ENCODE measurements at places on chromosomes 6 and 20.

DNA sequence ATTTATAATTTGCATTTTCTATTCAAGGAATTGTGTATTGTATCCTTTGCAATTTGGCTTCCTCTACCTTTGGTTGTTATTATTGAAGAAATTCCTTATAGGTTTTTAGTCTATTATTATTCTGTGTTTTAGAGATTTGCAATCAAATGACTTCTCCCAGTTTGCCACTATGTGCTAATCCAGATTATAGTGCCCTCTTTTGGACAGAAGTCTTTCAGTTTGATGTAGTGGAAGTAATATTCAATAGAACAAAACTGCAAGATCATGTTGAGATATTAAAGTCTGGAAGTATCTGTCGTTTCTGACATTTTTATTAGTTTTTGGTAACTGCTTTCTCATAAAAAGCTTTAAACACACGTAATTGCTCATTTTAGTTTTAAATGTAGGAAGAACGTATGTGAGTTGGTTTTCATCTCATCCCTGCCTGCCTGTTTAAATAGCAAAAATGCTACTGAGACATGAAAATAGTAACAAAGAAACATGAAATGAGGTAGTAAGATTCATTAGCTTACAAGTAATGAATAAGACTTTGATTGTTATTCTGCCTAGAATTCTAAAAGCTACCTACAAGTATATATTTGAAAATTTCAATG, 72.8 kb downstream of the RTN4IP1 start:
- no peak for DNase-seq

- DNase-seq: no peak
Measured at GRCh38 chr6:69098910-69099309, 463.8 kb downstream of the ADGRB3 start.

GRCh38 chr6:54286141-54286540, 22.1 kb upstream of the TINAG start:
- DNase-seq: no peak

DNA sequence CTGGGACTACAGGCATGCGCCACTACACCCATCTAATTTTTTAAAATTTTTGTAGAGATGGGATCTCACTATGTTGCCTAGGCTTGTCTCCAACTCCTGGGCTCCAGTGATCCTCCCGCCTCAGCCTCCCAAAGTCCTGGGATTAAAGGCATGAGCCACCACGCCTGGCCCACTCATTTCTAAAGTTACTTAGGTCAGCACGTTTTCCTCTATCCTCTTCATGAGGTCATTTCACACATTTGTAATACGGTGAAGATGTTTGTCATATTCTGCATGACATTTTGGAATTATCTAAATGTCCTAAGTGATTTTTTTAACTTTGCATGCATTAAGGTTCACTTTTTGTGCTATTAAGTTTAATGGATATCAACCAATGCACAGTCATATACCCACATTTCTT, 11.9 kb upstream of the SOX12 start:
- no peak for DNase-seq

- no peak for DNase-seq
Measured at GRCh38 chr6:135651964-135652755, 154.6 kb upstream of the AHI1 start.

DNA sequence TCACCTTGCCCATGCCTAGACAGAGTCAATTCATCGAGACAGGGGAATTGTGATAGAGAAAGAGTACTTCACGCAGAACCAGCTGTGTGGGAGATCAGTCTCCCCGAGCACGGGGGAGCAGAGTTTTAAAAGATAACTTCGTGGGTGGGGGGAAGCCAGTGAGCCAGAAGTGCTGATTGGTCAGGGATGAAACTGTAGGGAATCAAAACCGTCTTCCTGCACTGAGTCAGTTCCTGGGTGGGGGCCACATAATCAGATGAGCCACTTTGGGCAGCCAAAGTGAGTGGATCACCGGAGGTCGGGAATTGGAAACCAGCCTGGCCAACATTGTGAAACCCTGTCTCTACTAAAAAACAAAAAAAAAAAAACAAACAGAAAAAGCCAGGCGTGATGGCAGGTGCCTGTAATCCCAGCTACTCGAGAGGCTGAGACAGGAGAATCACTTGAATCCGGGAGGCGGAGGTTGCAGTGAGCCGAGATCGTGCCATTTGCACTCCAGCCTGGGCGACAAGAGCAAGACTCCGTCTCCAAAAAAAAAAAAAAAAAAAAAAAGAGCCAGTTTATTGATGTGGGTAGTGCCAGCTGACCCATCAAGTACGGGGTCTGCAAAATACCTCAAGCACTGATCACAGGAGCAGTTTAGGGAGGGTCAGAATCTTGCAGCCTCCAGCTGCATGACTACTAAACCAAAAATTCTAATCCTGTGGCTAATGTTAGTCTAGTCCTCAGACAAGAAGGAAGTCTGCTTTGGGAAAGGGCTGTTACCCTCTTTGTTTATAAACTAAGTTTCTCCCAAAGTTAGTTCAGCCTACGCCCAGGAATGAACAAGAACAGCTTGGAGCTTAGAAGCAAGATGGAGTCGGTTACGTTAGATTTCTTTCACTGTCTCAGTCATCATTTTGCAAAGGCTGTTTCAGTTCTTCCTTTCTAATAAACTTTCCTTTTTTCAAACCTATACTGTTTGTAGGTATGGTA, 3.9 kb upstream of the TRIM39 start:
- no peak for DNase-seq

DNA sequence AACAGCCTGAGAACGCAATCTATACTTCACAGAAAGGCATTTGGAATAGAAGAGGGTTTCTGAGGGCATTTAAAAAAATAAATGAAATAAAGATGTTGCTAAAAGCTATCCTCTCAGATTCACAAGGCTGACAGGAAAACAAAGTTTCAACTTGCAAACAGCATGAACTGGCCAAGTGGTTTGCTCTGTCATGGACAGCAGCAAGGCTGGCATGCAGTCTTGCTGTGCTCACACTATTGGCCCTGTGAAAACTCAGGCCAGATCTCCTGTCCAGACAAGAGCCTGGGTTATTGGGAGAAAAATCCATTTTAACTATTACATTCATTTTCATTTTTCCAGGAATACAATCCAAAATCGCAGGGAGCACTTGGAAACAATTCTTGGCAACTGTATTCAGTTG, 506.2 kb upstream of the SLC35B3 start:
- no peak for DNase-seq

DNA sequence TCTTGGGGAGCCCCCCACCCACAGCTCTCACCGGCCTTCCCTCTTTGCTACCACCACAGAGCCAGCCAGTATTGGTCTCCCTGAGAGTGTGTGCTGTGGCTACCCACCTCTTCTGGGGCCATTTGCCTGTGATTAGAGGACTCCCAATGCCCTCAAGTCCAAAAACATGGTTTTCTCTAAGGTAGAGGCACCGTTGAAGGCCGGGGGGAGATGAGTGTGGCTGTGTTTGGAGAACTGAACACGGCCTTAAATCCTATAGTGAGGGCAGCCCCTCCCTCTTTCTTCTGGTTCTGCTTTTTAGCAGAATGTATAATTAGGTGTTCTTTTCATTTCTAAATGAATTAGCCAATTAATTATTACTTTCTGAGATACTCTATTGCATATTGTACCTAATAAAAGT, 2.5 kb downstream of the CCR6 start:
- no peak for DNase-seq

DNA sequence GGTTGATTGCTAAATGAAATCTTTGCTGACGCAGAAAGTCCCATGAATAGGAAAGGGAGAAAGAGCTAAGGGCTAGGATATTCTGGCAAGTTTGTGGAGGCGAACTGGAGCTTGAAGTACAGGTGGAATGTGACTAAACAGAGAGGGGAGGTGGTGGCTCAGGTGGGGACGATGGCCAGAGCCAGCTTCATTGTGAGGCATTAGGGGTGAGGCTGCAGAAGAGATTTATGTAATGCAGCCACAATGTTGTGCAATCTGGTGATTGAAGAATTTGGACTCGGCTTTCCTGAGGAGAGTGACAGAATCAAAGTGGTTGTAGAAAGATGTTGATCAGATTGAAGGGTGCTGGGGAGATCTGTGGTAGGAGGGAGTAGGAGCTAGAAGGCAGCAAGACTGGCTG, 42.9 kb upstream of the SPACA1 start:
- no peak for DNase-seq

DNA sequence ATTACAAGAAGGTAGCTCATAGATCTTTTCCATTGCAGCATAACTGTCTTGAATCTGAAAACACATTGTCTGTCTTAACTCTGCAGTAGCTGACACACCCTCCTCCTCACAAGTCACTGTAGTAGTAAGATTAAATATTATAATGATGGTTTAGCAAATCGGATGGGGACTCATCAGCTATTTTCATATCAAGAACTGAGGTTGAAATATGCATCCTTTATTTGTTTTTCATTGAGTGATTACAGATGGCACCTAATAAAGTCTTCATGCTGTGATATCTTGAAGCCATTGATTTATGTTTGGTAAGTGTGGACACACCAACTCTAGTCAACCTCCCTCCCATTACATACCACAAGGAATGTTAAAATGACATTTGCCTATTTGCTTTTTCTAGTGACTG, 267.4 kb upstream of the TAB2 start:
- no peak for DNase-seq

- no peak for DNase-seq
Measured at GRCh38 chr6:13141387-13141786, 186.9 kb downstream of the TBC1D7 start.

- DNase-seq: no peak
Measured at GRCh38 chr6:84007871-84008270, 25.7 kb upstream of the MRAP2 start.

- DNase-seq: no peak
Measured at GRCh38 chr6:15048367-15048766, 197.5 kb upstream of the JARID2 start.

GRCh38 chr6:30814146-30815040, 69.9 kb upstream of the DDR1 start:
- DNase-seq: peak; percentile 55
